ENCODE measurements at places on chromosomes 6 and 20.

GRCh38 chr6:45074439-45074838, 253.7 kb upstream of the RUNX2 start:
- no peak for DNase-seq

- peak; percentile 13 for DNase-seq
Measured at GRCh38 chr20:36917943-36918342, 33.6 kb downstream of the SAMHD1 start.

- no peak for DNase-seq
Measured at GRCh38 chr20:57106030-57106682, 160.3 kb downstream of the BMP7 start.

DNA sequence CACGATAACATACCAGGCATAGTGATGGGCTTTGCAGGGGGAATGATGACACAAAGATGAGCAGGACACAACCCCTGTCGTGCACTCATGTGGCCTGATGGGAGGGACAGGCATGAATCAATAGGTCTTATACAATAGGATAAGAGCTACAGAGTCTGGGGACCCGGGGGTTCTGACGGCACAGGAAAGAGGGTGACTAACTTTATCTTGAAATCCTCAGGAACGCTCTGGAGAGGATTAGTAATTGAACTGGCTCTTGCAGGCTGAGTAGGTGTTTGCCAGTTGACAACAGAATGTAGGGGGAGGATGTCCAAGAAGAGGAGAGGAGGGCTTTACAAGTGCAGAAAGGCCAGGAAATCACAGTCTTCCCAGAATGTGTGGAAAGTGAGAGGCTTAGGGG, 219.9 kb upstream of the ECI2 start:
- DNase-seq: peak; percentile 79

DNA sequence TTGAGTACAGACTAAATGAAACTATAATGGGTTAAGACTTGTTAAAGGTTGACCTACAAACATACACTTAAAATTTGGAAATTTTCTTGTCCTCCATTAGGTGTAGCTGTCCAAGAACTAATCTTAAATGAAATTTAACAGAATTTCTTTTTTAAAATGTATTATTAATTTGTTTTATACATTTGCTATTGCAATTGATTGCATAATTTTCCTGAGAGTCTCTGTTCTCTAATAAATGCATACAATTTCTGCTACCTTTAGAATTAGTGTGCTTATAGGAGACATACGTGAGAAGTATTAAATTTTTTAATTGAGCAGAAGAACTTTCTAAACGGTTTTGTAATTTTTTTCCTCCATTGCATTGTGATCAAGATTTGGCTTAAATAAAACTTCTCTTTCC, 1.5 kb downstream of the FAM135A start:
- no peak for DNase-seq
